Colonic mucosa (tissue), 4 donors: ENCODE measurements at places on chromosomes 7 and 10. TPM values are rescaled to one million over a fixed set of nuclear protein-coding genes. Genes with fewer than 3 reads are reported as not detected.

- DNase-seq, result no peak
These were observed 91.5 kb upstream of the PDE1C start for GRCh38 chr7:32161708-32162107.

DNA sequence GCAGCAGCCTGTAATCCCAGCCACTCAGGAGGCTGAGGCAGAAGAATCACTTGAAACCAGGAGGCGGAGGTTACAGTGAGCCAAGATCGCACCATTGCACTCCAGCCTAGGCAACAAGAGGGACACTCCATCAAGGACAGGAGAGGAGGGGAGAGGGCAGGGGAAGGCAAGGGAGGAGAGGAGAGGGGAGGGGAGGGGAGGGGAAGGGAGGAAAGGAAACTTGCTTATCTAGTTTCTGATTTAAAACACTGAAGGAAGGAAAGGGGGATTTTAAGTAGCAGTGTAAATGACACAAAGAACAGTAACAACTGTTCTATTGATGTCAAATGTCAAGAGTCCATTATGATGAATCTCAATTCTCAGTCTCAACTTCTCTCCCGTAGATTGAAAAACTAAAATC lies 43.7 kb downstream of the SRPK2 start:
- DNase-seq, result no peak

The ADAM12 gene
- total RNA-seq, result 0.30 TPM

- peak; percentile 48 for DNase-seq
These were observed 43.5 kb upstream of the ZRANB1 start for GRCh38 chr10:124898471-124898870.

GRCh38 chr10:118148247-118148646 lies 101.5 kb upstream of the RAB11FIP2 start:
- DNase-seq, result no peak

DNA sequence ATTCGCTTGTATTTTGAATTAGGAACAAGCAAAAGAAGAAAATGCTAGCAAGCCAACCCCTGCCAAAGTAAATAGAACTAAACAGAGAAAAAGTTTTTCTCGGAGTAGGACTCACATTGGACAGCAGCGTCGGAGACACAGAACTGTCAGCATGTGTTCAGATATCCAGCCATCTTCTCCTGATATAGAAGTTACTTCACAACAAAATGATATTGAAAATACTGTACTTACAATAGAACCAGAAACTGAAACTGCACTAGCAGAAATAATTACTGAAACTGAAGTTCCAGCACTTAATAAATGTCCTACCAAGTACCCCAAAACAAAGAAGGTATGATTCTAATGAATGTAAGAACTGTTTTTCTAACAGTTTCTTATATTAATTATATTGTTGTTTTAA lies 87.9 kb downstream of the KMT2E start:
- no peak for DNase-seq

The CXCL12 gene
- 17.5 TPM for total RNA-seq

- DNase-seq, result no peak
These were observed 29.0 kb upstream of the GSDME start for GRCh38 chr7:24786306-24786705.

DNA sequence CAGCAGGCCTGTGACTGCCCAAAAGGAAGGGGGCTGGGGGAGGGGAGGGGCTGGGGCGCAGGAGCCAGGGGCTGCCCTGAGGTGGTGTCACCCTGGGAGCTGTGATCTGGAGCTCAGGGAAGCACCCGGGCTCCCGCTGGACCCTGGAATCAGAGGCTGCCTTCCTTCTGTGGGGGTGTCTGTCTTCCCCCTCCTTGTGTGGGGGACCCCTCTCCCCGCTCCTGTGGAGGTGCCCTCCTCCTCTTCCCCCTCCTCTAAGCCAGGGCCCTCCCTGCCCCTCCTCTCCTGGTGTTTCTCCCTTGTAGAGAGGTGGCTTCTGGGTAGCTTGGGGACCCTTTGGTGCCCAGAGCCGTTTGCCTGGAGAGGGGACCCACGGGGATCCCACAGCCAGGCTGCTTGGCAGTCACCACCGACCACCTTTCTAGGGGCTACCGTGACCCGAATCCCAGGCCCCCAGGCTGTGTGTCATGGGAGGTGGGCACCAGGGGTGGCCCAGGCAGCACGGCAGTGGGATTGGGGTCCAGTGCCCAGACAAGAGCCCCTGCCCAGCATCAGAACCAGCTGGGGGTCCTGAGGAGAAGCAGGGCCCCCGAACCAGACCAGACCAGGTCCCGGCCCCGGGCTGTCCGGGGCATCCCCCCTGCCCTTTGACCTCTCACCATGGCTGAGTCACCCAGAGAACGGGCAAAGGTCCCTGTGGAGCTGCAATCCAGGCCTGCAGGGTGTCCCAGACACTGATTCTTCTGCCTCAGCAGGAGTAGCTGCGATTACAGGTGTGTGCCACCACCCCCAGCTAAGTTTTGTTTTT lies 741 bp downstream of the PRAP1 start:
- peak; percentile 65 for DNase-seq

The NDUFB8 gene
- 189 TPM for total RNA-seq

- no peak for DNase-seq
These were observed 30.8 kb upstream of the DRGX start for GRCh38 chr10:49426490-49427360.

The PIK3AP1 gene
- total RNA-seq, result 12.4 TPM

The FAM180A gene
- total RNA-seq, result 0.45 TPM

The DGKB gene
- total RNA-seq, result 0.61 TPM

The PPP1R9A gene
- 17.7 TPM for total RNA-seq

The PDE1C gene
- 2.7 TPM for total RNA-seq

GRCh38 chr7:51456-52068 lies 140.8 kb upstream of the FAM20C start:
- no peak for DNase-seq

The ZNF735 gene
- not detected for total RNA-seq

The IDI1 gene
- 142 TPM for total RNA-seq

GRCh38 chr10:1381339-1381738 lies 325.2 kb downstream of the WDR37 start:
- DNase-seq, result peak; percentile 0

DNA sequence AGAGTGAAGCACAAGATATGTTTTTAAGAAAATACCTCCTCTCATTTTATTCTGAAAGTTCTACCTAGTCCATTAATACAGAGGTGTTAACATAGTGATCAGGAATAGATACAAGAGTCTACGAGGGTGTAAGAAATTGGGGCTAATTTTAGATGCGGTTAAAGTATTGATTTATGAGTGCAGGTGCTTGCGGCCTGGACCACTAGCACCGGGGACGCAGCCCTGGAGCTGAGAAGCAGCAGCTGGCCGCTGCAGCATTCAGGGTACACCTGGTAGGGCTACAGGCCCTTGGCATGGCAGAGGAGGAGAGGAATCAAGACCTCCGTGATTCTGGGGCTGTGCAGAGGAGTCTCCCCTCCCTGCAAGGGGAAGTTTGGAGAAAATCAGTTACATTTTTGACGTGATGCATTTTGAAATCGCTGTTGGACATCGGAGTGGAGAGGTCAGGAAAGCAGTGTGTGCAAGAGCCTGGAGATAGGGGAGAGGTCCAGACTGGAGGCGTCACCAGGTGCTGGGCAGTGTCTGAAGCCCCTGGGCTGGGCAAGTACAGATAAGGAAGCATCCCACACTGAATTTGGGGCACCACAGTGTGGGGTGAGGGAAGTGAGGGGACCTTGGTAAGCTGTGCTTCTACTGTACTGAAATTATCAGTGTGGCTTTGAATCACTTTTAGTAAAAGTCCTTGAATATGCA lies 112.3 kb downstream of the VWC2 start:
- no peak for DNase-seq

DNA sequence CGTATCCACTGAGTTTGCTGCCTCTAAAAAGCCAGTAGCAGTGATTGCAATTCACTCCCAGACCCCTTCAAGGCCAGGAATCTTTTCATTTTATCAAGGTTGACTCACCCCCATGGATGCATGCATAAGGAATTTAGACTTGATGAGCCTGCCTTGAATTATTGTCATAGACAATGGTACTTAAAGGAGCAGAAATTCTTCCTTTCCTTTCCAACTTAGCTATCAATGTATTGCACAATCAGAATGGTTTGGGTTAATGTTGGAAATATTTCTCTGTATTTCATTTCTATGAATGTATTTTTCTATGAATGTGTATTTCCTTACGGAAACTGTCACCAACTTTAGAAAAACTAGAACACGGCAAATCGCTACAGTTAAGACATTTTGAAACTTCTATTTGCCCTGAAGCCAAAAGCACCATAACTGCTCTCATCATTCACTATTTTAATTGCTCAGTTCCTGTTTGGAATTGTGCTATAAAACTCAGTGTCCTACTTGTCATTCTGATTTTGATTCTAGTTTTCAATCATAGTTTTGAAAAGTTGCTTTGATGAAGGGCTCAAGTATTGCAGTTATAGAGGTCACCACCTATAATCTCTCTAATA lies 355.7 kb upstream of the AKR1E2 start:
- DNase-seq, result no peak

The CHN2 gene
- total RNA-seq, result 12.8 TPM

The HTR7 gene
- 0.07 TPM for total RNA-seq

GRCh38 chr10:28783087-28783486 lies 105.8 kb downstream of the BAMBI start:
- no peak for DNase-seq

DNA sequence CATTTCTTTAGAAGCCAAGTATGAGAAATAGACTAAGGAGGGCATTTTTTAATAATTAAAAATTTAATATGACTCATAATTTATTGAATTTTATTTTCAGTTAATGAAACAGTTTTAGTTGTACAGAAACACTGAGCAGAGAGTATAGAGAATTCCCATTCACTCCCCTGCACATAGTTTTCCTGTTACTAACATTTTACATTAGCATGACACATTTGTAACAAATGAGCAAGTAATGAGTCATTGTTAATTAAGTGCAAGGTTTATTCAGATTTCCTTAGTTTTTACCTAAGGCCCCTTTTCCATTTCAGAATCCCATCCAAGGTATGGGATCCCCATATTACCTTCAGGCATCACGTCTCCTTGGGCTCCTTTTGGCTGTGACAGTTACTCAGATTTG lies 271.5 kb upstream of the FZD8 start:
- DNase-seq, result no peak

- DNase-seq, result no peak
These were observed 17.2 kb upstream of the FAM170B start for GRCh38 chr10:49151025-49151445.

- DNase-seq, result no peak
These were observed 38.7 kb downstream of the CDK6 start for GRCh38 chr7:92797693-92798092.

DNA sequence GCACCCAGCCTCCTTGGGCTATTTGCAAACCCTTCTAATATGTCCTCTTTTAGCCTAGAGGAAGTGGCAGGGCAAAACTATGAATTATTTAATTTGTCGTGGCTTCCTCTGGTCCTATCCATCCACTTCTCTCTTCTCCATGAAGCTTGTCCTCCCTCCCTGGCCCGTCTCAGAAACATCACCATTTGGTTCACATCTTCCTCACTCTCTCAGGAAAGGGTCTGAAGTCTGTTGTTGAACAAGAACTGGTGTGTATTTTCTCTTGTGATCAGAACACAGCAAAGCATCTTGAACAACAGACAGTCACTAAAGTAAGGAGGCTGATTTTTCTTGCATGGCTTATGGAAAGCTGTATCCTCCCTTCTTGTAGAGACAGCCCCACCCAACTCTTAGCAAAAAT lies 550.1 kb upstream of the NRP1 start:
- no peak for DNase-seq

GRCh38 chr10:113948048-113948447 lies 93.6 kb downstream of the NHLRC2 start:
- DNase-seq, result no peak

The PPP1R17 gene
- total RNA-seq, result not detected

- DNase-seq, result no peak
These were observed 297.3 kb downstream of the EXOC4 start for GRCh38 chr7:133550145-133550544.

- no peak for DNase-seq
These were observed 444.8 kb downstream of the GATA3 start for GRCh38 chr10:8499312-8499711.

The TMEM196 gene
- not detected for total RNA-seq

The GRM3 gene
- total RNA-seq, result not detected

GRCh38 chr7:26553582-26553981 lies 261.9 kb downstream of the SNX10 start:
- no peak for DNase-seq

The ANKRD30A gene
- total RNA-seq, result not detected

The GRM8 gene
- 2.2 TPM for total RNA-seq

DNA sequence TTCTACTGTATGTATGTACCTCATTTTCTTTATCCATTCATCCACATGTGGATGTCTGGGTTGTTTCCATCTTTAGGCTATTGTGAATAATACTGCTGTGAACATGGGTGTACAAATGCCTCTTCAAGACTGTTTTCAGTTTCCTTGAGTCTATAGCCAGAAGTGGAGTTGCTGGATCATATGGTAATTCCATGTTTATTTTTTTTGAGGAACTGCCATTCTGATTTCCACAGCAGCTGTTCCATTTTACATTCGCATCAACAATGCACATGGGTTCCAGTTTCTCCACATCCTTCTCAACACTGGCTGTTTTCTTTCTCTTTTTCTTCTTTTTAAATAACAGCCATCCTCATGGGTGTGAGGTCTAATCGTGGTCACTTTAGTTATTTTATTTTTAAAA lies 69.9 kb upstream of the CTBP2 start:
- no peak for DNase-seq
